Epithelial cell of alveolus of lung (primary cell): ENCODE measurements at places on chromosomes 12 and 14. TPM values are rescaled to one million over a fixed set of nuclear protein-coding genes. Genes with fewer than 3 reads are reported as not detected.

ADAM21 gene
- 0.26 and 0.32 TPM in 2 replicates for total RNA-seq

ABHD12B gene
- total RNA-seq = not detected in 2 replicates

ZNF140 gene
- 12.0 and 13.7 TPM in 2 replicates for total RNA-seq

TDRD9 gene
- total RNA-seq = 0.26 TPM in 1 of 2 replicates, not detected in the other

SLC6A12 gene
- total RNA-seq = not detected in 2 replicates

ETFBKMT gene
- 1.9 and 2.3 TPM in 2 replicates for total RNA-seq

ZFHX2 gene
- total RNA-seq = 0.08 and 0.39 TPM in 2 replicates

PNMA1 gene
- total RNA-seq = 11.2 and 23.0 TPM in 2 replicates

MYO1A gene
- under 0.01 TPM in 1 of 2 replicates, not detected in the other for total RNA-seq

SLC25A47 gene
- 0.48 TPM in 1 of 2 replicates, not detected in the other for total RNA-seq

NTS gene
- total RNA-seq = 0.91 TPM in 1 of 2 replicates, not detected in the other

ST8SIA1 gene
- total RNA-seq = under 0.01 and 1.3 TPM in 2 replicates

RNASE2 gene
- not detected in 2 replicates for total RNA-seq

RNASE4 gene
- total RNA-seq = 18.6 and 27.5 TPM in 2 replicates

ARPC3 gene
- 429 and 927 TPM in 2 replicates for total RNA-seq

TAS2R43 gene
- total RNA-seq = 0.13 TPM in 1 of 2 replicates, not detected in the other

TCL1B gene
- not detected in 2 replicates for total RNA-seq

LMNTD1 gene
- total RNA-seq = not detected in 2 replicates

IKZF4 gene
- total RNA-seq = 2.6 and 8.1 TPM in 2 replicates

TMEM253 gene
- not detected in 2 replicates for total RNA-seq

VWF gene
- 1.4 and 4.3 TPM in 2 replicates for total RNA-seq

ASIC1 gene
- 3.1 and 14.3 TPM in 2 replicates for total RNA-seq

ARF6 gene
- total RNA-seq = 61.6 and 64.6 TPM in 2 replicates

AMIGO2 gene
- 1.4 and 33.6 TPM in 2 replicates for total RNA-seq

ASPG gene
- not detected in 2 replicates for total RNA-seq

TMPO gene
- total RNA-seq = 76.7 and 119 TPM in 2 replicates

GCH1 gene
- 3.3 and 10.6 TPM in 2 replicates for total RNA-seq

EML5 gene
- total RNA-seq = under 0.01 TPM in 1 of 2 replicates, not detected in the other

KICS2 gene
- total RNA-seq = 5.1 and 7.4 TPM in 2 replicates

SMIM41 gene
- total RNA-seq = 0.13 and 50.8 TPM in 2 replicates

PLCZ1 gene
- total RNA-seq = not detected in 2 replicates

SLC10A1 gene
- total RNA-seq = not detected in 2 replicates

PROX2 gene
- total RNA-seq = not detected in 2 replicates

A2M gene
- total RNA-seq = 2.5 and 566 TPM in 2 replicates

CACNA2D4 gene
- 0.39 and 1.8 TPM in 2 replicates for total RNA-seq

MBIP gene
- 7.1 and 19.2 TPM in 2 replicates for total RNA-seq

IAPP gene
- not detected in 2 replicates for total RNA-seq

TC2N gene
- 0.24 and 0.26 TPM in 2 replicates for total RNA-seq

GPR65 gene
- under 0.01 TPM in 1 of 2 replicates, not detected in the other for total RNA-seq

HCAR2 gene
- total RNA-seq = not detected in 2 replicates

TCTN2 gene
- 6.9 and 8.4 TPM in 2 replicates for total RNA-seq

KRT6C gene
- total RNA-seq = not detected in 2 replicates

PRR4 gene
- 0.64 and 1.3 TPM in 2 replicates for total RNA-seq

APOF gene
- total RNA-seq = not detected in 2 replicates

TAS2R20 gene
- total RNA-seq = 0.64 and 0.65 TPM in 2 replicates

IFI27 gene
- 37.6 TPM in 1 of 2 replicates, not detected in the other for total RNA-seq

ARHGEF25 gene
- 13.8 and 22.4 TPM in 2 replicates for total RNA-seq

MIPOL1 gene
- 6.6 and 8.9 TPM in 2 replicates for total RNA-seq

HCAR3 gene
- total RNA-seq = not detected in 2 replicates

CCDC175 gene
- not detected in 2 replicates for total RNA-seq

BMAL2 gene
- total RNA-seq = 3.3 and 18.6 TPM in 2 replicates

LRRC43 gene
- 0.13 and 0.16 TPM in 2 replicates for total RNA-seq

KRT79 gene
- not detected in 2 replicates for total RNA-seq

FSCB gene
- total RNA-seq = not detected in 2 replicates

KRT71 gene
- total RNA-seq = not detected in 2 replicates
